ENCODE measurements at places on chromosomes 1 and 21.
A peak's percentile ranks its signal among the peaks of the same experiment; 100 is the strongest.

DNA sequence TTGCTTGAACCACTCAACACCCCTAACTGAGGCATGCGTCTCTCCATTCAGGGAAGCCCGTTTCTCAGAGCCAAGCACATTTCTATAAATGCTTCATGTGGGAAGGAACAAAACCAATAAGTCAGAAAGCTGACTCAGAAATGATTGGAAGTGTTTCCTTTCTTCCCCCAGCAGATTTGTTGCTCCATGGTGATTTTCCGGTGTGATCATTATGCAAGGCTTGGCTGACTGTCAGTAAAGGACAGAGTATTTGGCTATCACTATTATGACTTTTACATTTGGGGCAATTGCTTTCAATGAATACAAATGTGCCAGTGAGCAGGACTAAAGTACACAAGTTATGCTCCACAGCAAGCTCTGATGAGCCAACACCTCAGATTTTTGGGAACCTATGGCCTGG lies 53.3 kb upstream of the ZC3H11B start:
- no peak for DNase-seq

- peak; percentile 65 for DNase-seq
Measured at GRCh38 chr1:46549697-46550681, 1.5 kb downstream of the KNCN start.

- DNase-seq, result no peak
Measured at GRCh38 chr1:33388805-33389771, 41.8 kb downstream of the PHC2 start.

DNA sequence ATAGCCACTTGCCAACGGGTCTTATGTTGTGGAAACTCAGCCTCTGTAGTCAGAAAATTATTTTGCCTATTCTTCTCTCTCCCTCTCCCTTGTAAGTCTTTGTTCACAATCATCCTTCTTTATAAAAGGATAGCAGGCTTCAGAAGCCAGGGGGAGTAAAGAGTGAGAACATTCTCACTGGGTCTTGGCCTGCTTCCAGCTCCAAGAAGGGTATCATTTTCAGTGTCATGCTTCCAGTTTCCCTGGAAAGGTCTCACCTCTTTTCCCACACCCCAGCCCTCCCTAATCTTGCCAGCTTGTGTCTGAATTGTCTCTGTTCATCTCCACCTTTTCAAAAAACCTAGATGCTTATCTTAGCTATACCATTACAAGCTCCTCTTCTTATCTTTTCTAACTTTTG lies 346.2 kb upstream of the LRRC7 start:
- DNase-seq, result no peak

DNA sequence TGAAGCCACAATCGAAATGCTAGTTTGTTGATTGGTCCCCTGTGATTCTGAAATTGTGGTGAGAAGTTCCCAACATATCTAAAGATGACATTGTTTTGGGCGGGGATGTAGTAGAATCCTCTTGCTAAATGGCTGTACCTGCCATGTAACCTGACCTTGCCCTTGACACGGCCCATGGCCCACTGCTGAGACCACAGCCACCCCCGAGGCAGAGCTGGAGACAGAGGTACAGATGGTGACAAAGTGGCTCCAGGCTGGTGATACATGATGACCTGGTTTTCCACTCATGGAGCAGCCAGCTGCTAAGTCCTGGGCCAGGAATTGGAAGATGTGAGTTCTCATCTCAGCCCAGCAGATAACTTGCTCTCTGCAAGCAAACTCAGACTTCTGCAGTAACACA lies 226.5 kb downstream of the FOXD2 start:
- DNase-seq, result no peak

DNA sequence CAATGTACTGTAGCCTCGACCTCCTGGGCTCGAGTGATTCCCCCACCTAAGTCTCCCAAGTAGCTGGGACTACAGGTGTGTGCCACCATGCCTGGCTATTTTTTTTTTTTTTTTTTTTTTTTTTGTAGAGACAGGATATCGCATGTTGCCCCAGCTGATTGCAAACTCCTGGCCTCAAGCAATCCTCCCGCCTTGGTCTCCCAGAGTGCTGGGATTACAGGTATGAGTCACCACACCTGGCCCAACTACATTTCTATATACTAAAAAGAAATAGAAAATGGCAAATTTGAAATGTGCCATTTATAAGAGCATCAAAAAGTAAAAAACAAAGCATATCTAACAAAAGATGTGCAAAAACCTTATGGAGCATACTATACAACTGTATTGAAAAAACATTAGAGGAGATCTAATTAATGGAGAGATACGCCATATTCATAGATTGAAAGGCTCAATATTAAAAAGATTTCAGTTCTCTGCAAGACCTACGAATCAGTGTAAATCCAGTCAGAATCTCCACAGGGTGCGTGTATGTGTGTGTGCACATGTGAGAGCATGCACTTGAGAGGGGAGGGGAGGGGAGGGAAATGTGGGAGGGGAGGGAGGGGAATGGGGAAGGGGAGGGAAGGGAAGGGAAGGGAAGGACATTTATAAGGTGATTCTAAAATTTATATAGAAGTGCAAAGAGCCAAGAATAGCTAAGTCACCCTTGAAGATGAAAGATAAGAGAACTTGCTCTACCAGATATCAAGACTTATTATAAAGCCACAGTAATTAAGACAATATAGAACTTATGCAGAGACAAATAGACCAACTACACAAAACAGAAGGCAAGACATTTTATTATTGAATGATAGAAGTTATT lies 15.5 kb upstream of the PADI4 start:
- no peak for DNase-seq

DNA sequence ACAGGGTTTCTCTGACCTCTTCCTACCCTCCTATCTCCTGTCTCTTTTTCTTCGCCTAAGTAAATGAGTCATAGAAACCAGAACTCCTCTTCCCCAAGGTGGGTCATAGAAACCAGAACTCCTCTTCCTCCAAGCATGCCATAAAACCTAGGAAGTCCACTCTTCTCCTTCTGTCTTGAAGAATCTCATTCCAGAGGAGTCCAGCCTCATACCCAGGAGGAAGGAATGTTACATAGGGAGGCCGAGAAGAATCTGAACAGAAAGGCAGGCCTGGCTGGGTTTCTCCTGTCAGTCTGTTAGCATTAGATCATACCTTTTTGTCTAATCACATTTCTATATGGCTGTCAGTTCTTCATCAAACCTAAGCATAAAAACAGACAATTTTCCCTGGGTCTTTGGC lies 47.5 kb upstream of the WLS start:
- DNase-seq, result no peak

DNA sequence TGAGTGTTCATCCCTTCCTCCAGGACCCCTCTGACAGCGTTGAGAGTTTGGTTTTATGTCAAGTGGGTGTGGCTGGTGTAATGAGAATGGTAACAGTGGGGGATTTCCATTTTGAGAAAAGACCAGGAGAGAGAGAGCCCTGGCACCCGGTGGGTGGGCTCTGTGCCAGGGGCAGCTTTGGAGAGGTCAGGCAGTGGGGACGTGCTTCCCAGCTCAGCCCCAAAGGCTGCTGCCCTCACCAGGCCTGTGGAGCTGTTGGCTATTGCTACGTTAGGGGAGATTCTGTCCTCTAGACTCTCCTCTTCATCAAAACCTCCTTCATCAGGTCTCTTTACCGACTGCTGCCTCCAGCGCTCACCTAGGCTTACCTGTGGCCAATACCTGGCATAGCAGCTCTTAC lies 176.3 kb downstream of the PTPRU start:
- no peak for DNase-seq

GRCh38 chr1:237258871-237259270 lies 216.9 kb downstream of the RYR2 start:
- DNase-seq, result no peak

GRCh38 chr1:20325844-20326420 lies 35.3 kb downstream of the VWA5B1 start:
- DNase-seq, result no peak

DNA sequence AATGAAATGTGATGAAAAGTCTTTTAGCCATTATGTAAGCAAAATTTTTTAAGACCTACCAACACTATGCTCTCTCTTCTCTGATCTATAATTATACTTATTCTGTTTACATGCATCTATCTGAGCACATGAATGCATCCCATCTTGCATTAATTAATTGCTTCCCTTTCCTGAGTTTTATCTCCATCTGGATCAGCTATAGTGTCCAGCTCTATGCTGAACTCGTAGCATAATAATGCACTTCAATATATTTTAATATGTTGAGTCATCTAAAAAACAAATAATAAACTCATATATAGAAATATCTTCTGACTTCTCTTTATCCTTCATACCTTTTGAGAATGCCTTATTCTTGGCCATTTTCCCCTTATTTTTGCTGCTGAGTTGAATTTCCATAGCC lies 1097.8 kb downstream of the TTLL7 start:
- DNase-seq, result no peak

DNA sequence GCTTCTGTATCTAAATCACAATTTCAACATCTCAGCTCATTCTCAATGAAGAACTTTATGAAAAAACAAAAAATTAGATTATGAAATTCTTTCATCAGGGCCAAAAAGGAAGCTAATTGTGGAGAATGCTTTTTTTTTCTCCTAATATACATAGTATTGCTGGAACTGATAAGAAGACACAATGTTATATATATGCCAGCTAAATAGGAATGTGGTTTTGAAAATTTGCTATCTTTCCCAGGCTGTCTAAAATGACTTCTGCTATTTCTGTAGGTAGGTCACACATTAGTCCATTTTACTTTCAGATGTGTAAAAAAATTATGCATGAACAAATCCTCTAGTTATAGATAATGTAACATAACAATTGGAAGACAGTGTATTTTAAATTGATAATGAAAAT lies 732.9 kb downstream of the RWDD3 start:
- no peak for DNase-seq

GRCh38 chr1:245501633-245502032 lies 346.8 kb downstream of the KIF26B start:
- no peak for DNase-seq

DNA sequence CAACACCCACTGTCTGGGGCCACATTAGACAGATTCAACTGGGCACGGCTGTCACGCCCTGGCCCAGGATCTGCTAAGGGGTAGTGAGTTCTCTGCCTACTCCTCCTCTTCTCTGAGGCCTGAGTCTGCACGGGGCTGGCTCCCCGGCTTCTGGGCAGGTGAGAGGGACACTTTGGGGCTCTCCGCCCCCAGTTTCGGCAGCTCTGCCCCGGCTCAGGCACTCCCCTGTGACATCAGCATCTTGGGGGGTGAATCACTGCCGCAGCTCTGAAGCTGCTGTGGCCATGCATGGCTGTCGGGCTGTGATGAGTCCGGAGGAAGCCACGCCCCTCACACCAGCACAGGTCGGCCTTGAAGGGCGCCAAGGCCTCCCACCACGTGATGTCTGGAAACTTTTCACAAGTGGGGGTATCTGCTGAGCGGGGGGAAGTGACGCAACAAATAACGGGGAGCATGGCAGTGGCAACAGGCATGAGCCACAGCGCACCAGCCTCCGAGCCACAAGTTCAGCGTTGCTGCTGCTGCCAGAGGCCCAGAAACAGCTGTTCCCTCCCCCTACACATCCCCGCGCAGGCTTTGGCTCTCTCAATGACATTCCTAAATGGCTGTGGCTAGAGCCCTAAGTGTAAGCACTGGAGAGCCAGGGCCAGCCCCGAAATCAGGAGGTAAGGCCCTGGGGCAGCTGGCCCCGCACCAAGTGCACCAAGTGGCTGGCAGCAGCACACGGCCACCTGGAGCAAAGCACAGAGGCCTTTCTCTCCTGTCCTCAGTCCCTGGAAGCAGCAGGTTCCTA lies 26.3 kb downstream of the ZBTB17 start:
- DNase-seq, result no peak

DNA sequence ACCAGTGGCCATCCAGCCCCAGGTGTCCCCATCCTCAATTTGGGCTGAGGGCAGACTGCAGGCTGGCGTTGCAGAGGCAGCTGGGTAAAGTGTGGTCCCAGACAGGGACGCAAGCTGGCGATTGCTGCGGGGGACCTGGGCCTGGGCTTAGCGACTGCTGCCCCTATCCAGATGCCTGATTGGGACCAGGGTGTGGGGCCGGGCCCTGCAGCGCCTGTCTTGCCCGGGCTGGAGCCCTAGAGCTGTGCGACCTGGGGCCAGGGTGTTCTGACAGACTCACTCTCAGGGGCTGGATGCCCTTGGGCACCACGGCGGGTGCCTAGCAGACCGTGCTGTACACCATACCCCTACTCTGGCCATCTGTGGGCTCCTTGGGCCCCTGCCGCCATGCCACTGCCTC lies 16.2 kb upstream of the FAAP20 start:
- no peak for DNase-seq

DNA sequence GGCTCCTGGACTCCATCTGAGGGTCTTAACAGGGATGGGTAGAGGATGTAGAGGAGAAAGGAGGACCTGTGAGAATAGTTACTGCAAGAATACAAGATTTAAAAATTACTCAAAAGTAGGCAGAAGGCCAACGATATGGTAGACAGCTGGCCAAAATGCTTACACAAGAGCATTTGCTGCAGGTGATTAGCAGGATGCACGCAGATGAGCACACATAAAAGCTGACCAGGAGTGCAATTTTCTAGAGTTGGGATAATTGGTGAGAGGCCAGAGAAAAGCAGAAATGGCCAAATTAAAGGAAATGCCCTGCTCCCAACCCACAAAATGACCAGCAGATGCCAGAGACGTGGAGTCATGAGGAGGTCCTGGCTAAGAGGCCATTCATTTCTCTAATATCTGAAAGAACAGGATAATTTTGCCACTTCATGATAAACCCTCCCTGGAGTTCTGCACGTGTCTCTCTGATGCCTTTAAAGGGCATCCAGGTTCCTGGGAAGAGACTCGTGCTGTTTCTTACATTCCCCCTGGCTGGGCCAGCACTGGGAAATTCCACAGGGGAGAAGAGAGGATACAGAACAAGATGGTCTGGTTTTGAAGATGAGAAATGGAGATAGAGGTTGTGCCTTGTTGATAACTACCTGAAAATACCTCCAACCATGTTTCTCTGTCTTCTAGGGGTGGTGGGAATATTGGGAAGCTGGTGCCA lies 62.3 kb upstream of the KCNA3 start:
- DNase-seq, result no peak

GRCh38 chr21:46381541-46381940 lies 57.6 kb downstream of the PCNT start:
- no peak for DNase-seq

DNA sequence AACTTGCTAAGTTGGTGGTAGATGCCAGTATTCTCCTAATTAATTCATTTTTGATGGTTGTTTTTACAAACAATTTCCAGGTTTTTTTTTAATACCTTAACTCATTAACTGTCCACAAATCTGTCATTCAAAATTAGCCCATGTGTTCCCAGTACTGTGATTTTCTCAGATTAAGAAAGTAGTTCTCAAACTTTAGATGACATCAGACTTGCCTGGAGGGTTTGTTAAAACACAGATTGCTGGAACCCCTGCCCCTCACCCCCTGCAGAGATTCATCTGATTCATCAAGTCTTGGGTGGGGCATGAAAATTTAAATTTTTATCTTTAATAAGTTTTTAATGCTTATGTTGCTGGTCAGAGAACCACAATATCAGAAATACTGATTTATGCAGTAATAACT lies 130.5 kb downstream of the BACH1 start:
- DNase-seq, result no peak

DNA sequence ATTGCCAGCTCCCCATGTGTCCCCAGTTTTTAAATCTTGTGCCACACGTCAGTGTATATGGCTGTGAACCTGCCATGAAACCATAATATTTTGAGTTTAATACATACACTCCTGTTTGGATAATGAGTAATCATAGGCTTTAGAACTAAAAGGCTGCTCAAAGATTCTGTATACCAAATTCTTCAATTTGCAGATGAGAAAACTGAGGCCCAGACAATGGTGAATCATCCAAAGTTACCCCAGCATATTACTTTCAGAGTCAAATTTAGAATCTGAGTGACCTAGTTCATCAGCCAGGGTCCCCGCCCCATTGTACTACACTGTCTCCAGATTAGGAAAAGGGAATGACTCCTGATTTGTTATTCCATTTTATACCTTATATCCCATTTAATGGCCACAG lies 224.6 kb downstream of the FGGY start:
- no peak for DNase-seq

Data from Jurkat, Clone E6-1 (cell line).